ENCODE measurements at places on chromosomes 11 and 22.
A peak's percentile ranks its signal among the peaks of the same experiment; 100 is the strongest.

DNA sequence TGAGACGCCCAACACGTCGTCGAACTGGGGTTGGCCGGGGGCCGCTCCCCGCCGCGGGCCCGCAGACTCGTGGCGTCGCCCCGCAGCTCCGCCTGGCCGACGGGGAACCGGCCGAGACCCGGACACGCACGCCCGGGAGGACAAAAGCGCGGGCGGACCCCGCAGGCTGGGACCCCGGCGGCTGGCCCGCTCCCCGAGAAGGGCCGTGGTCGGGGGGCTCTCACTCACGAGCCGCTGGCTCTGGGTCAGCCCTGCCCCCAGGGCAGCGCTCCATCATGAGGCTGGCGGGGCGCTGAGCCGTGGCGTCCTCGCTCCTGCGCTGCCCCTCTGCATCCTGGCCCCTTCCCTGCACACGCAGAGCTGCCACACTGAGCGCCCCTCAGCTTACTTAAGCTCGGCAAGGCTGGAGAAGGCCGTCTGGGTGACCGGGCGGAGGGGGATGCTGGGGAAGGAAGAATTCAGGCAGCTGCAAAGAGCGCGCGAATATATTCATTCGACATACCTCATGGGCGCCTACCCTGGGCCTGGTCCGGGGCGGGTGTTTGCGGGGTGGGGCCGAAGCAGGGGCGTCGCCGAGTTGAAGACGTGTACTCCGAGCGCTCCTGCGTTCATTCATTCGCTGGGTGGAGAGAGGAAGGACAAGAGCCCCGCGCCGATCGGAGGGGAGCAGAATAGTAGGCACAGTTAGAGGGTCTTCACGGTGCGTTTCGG is 579 bp upstream of the CYB5R2 start:
- peak; percentile 33 for DNase-seq
- no peaks in the 10 kb centered on the region for H3K4me1 ChIP-seq
- no peaks in the 10 kb centered on the region for H3K36me3 ChIP-seq
- peak overlapping the region; percentile 49 for H3K4me3 ChIP-seq
- no peak overlapping the region for H3K27ac ChIP-seq
- no peaks in the 10 kb centered on the region for H3K27me3 ChIP-seq

- H3K36me3 ChIP-seq = no peaks in the 10 kb centered on the region
- H3K27ac ChIP-seq = no peak overlapping the region
- no peaks in the 10 kb centered on the region for H3K4me1 ChIP-seq
- H3K27me3 ChIP-seq = no peaks in the 10 kb centered on the region
- H3K4me3 ChIP-seq = no peak overlapping the region
These were observed 32.7 kb upstream of the DDX10 start for GRCh38 chr11:108632041-108632704.

DNA sequence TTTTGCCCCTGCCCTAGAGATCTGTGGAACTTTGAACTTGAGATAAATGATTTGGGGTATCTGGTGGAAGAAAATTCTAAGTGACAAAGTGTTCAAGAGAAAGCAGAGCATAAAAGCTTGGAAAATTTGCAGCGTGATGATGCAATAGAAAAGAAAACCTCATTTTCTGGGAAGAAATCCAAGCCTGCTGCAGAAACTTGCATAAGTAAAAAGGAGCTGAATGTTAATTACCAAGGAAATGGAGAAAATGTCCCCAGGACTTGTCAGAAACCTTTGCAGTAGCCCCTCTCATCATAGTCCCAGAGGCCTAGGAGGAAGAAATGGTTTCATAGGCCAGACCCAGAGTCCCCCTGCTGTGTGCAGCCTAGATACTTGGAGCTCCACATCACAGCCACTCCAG is 686.9 kb downstream of the FAM181B start:
- no peaks in the 10 kb centered on the region for H3K36me3 ChIP-seq
- H3K27ac ChIP-seq = no peak overlapping the region
- H3K4me3 ChIP-seq = no peak overlapping the region
- H3K27me3 ChIP-seq = no peaks in the 10 kb centered on the region

DNA sequence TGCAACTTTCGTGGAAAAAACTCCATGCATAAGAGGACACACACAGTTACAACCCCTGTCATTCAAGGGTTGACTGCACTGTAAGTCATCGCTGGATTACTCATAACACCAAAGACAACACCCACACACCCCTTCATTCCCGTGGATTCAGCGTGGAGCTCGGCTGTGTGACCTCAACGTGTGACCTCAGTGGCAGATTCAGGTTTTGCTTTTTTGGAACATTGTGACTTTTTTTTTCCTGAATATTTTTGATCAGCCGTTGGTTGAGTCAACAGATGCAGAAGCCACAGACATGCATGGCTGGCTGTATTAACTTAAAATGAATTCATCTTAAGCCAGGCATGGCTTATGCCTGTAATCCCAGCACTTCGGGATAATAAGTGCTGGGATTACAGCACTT is 19.7 kb upstream of the MUC5AC start:
- peak; percentile 83 for DNase-seq
- H3K27ac ChIP-seq = no peak overlapping the region
- no peaks in the 10 kb centered on the region for H3K36me3 ChIP-seq
- no peaks in the 10 kb centered on the region for H3K4me1 ChIP-seq

DNA sequence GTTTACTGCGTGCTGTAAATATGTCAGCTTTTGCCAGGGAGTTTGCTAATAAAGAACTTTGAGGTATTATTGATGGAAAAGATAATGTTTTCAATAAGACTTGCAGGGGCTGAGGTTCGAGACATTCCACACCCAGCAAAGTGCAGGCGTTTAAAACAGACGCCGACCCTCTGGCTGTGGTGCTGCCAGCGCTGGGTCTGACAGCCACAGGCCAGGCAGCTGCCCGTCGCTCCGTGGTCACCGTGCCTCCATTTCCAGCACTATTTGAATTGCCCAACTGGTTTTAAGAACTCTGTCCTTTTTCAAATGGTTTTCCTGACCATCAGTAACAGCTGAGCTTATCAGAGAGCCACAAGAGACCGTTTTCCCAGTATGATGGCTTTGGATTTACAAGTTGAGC is 28.1 kb upstream of the ALX4 start:
- no peaks in the 10 kb centered on the region for H3K36me3 ChIP-seq
- peaks cover 23% of the 10 kb centered on the region for H3K27me3 ChIP-seq
- no peaks in the 10 kb centered on the region for H3K4me1 ChIP-seq
- H3K4me3 ChIP-seq = no peak overlapping the region
- no peak for DNase-seq
- H3K27ac ChIP-seq = no peak overlapping the region

DNA sequence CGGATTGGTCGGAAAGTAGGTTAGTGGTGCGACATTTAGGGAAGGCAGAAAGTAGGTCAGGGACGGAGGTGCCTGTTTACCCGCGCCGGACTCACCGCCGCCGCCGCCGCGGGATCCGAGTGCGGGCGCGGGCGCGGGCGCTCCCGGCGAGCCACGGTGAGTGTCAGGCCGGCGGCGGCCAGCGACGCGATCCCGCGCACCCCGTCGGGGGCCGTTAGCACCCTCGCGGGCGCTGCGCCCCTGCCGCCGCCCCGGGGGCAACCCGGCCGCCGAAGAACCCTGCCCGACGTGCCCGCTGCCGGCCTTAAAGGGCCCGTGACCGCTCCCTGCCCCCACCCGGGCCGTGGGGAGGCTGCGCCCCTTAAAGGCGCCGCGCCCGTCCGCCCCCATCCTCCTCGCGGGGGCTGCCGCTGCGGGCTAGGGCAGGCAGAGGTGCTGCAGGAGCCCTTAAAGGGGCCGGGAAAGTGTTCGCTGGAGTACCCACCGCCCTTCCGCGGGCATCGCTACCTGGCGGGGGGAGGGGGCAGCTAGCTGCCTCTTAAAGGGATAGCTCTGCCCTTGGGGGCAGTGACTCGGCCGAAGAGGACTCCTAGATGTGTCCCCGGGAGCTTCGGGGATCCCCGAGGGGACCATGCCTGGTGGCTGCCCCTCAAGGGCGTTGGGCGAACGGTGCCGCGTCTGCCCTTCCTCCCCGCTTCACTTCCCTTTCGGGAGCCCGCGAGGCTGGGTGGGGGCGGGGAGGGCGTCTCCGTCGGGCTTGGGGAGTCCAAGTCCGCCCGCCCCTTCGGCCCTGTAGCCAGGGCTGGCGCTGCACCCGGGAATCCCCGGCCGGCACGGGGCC is at the start of gene BMAL1:
BMAL1 (plus strand) TSS at position 23 of the 841 bp plus-strand sequence. CDS start 76,519 bp downstream, outside the sequence.
- H3K27ac ChIP-seq = peak within 1 kb of the TSS; percentile 52
- H3K4me1 ChIP-seq = peaks cover 2% of the 10 kb centered on the region
- H3K27me3 ChIP-seq = no peaks in the 10 kb centered on the region
- peak; percentile 31 for DNase-seq
- H3K4me3 ChIP-seq = peak within 1 kb of the TSS; percentile 92
